Osteoblast (primary cell): ENCODE measurements at places on chromosomes 12 and 14.

DNA sequence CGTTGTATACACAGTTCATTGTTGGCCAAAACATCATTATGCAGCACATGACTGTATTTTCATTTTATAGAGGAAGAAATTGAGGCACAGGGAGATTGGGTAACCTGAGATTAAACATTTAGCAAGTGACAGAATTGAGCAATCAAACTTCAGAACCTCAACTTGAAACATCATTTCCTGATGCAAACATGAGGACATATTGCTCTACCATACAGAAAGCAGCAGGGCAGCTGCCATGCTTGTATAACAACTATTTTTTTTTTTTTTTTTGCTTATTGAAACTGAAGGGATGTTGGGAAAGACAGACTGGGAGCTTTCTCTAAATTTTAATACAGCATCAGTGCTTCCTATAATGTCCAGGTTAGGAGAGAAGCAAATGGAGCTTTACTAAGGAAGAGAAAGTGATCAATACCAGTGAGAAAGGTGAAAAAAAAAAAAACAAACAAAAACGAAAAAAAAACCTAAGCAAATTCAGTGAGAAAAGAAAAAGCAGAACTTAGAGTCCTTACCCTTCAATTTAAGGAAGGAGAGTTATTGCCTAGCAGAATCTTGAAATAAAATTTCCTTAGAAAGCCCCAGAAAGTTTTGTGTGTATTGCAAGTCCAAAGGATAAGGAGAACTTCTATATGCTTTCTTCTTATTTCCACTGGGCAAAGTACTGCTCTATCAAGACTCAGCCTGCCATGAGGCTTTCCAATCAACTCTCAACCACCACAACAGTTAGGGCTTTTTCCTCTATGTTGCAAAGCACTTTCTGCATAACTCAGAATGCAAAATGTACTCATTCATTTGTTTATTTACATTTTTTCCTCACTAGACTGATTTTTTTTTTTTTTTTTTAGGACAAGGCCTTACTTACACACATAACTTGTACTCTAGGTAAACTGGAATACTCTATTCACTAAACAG, 21.6 kb downstream of the BTG1 start:
- H3K36me3 ChIP-seq = no peaks in the 10 kb centered on the region
- H3K27ac ChIP-seq = no peak overlapping the region
- H3K4me1 ChIP-seq = no peaks in the 10 kb centered on the region

GRCh38 chr12:88897723-88898122, 317.5 kb upstream of the KITLG start:
- H3K36me3 ChIP-seq = no peaks in the 10 kb centered on the region
- no peaks in the 10 kb centered on the region for H3K27me3 ChIP-seq
- peaks cover 21% of the 10 kb centered on the region for H3K4me1 ChIP-seq
- DNase-seq = peak; percentile 39
- H3K4me3 ChIP-seq = no peak overlapping the region

GRCh38 chr12:34333337-34333736, 311.0 kb downstream of the ALG10 start:
- no peak for DNase-seq
- no peak overlapping the region for H3K4me3 ChIP-seq
- H3K36me3 ChIP-seq = no peaks in the 10 kb centered on the region
- no peaks in the 10 kb centered on the region for H3K4me1 ChIP-seq
- H3K27me3 ChIP-seq = no peaks in the 10 kb centered on the region

DNA sequence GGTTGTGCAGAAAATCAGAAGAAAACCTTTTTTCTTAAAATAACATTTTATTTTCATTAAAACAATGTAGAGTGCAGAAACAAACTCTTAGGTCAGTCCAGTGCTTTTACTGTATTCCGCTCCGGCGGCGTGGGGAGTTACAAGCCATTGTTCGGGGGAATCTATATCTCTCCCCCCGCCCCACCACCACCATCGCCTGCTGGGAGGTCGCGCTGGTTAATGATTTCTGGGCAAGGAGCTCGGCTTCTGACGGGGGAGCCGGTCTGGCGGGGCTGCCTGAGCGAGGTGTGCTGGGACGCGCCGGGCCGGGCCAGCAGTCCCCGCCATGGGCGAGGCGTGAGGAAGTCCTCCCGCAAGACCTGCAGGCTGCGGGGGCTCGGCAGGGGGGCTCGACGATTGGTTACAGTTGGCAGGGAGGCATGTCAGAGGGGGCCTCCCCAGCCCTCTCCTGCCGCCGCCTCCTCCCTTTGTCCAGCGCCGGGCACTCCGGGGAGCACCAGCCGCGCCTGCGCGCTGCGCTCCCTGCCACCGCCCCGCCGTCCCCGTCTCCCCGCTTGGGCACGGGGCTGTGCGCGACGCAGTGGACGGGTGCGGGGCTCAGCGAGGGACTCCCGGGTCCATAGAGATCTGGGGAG, 1.0 kb upstream of the DUSP6 start:
- DNase-seq = peak; percentile 97
- peak overlapping the region; percentile 89 for H3K27ac ChIP-seq
- peaks cover 24% of the 10 kb centered on the region for H3K36me3 ChIP-seq
- peaks cover 36% of the 10 kb centered on the region for H3K4me1 ChIP-seq
- no peaks in the 10 kb centered on the region for H3K27me3 ChIP-seq
- H3K4me3 ChIP-seq = peak overlapping the region; percentile 82
